Cerebellar cortex (tissue), 1 donor: ENCODE measurements at places on chromosomes 5 and 9.

GRCh38 chr9:96691326-96691725 lies 36.2 kb upstream of the PRXL2C start:
- no peak for DNase-seq

GRCh38 chr9:96420468-96421219 lies 2.5 kb upstream of the ZNF367 start:
- DNase-seq: peak; percentile 88

DNA sequence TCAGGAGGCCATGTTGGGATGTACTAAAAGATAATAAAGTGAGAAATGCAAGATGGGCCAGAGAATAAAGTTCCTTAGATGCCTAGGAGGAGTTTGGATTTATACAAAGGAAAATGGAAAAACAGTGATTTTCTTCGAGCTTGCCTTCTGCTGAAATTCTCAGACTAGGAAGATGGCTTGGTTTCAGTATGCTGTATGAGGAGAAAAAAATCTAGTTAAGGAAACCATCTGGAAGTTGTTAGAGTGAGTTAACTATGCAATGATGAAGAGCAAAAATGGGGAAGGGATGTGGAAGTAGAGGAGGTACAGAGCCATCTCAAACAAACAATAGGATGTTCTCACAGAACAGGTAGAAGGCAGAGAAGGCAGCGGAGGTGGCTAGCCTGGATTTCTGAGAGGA lies 162.9 kb upstream of the FTMT start:
- DNase-seq: no peak

- no peak for DNase-seq
Observed at GRCh38 chr9:127185181-127185580, 62.7 kb upstream of the ANGPTL2 start.
